ENCODE measurements at places on chromosomes 3 and 15. TPM values are rescaled to one million over a fixed set of nuclear protein-coding genes. Genes with fewer than 3 reads are reported as not detected.

Gene PPP1R14D
- total RNA-seq, result 2.5 TPM

GRCh38 chr3:13828501-13829265, 51.2 kb downstream of the WNT7A start:
- no peak for DNase-seq

- peak; percentile 26 for DNase-seq
Observed at GRCh38 chr3:8755564-8756237, 13.7 kb downstream of the OXTR start.

DNA sequence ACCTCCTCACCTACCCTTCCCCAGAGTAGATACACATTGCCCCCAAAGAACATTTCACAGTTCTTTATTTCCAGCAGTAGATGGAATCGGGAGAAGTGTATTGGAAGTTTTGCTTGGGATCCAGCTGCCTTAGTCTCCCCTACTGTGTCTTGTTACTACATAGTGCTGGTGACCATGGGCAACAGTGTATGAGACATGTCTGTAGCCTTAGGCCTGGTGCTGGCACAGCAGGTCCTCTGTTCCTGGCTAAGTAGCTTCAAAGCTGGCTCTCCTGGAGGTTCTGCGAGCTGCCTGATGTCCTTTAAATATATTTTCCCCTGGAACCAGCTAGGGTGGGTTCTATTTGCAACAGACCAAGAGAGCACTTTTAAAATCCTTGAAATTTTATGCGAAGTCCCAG, 174.7 kb downstream of the THSD4 start:
- DNase-seq, result no peak

Gene CLDN1
- 14.2 TPM for total RNA-seq

DNA sequence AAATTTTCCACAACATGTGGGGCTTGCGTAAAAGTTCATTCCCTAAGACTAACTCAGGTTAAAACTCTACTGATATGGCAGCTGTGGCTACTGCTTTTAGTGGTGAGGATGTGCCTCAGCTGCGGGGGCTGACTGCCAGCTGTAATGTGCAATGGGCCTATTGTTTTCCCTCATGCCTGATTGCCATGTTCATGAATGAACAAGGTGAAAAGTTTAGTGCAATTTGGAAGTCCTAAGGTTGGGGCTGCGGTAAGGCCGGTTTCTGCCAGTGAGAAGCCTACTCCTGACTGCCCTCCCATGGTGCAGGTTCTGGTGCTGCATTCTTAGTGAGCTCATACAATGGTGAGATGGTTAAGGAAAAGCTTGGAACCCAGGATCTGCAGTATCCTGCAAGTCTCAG, 10.9 kb upstream of the ALDH1L1 start:
- no peak for DNase-seq

DNA sequence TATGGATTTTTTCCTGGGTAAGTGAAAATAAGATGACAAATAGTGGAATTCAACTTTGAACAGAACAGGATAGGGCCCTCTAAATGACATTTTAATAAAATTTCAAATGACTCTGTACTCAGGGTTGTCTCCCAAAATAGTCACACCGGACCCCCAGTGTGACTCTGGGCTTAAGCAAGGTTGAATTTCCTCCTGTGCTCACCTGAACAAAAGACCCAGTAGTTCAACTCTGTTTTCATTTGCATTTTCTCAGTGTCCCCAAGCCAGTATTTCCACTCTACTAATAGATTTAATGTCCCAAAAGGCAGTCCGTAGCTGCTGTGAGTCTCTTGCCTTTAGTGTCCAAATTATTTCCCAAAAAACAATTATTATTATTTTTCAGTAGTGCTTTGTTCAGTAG, 296.6 kb downstream of the PLOD2 start:
- DNase-seq, result no peak
